ENCODE measurements at places on chromosomes 6 and 20.

GRCh38 chr6:50381099-50381415 is 331.3 kb upstream of the DEFB112 start:
- DNase-seq: no peak

GRCh38 chr20:62820208-62820961 is 3.5 kb downstream of the COL9A3 start:
- no peak for DNase-seq

DNA sequence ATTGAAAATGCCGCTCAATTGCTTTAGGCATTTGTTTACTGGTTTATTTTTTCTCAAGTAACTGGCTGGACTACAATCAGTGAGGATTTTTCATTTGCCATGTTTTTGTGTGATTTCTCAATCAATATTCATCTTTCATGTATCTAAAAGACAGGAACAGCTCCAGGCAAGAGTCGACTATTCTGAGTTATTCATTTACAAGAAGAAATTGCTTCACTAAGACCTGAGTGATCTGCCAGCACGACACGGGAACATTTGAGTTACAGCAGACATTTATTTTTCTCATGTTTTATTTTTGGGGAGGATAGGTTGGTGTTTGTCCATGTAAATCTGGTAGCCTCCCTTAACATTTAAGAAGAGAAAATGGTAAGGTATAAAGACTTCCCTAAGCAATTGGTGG is 124.1 kb downstream of the CBLN4 start:
- no peak for DNase-seq

DNA sequence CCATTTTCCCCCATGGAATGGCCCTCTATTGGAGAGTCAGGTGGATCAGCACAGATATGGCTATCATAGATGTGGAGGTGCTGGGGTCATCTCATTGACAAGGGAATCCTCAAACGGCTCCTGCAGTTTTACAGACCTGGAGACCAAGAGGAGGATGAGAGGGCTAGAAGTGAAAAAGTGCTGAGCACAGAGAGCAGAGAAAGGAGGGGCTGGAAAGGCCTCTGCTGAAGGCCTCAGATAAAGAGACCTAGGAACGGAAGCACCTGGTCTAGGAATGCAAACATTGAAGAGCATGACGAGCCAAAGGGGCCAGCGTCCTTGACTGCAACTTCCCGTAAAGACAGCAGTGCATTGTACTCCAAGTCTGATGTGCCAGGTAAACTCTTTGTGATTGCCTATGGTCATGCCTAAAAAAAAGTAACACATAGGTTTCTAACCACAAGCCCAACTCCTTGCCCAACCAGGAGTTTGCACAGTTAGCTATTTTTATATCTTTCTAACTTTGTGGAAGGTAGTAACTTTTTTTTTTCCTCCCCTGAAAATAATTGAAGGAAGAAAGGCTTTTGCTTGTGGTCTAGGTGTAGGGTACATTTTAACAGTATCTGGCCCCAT is 15.2 kb downstream of the RSPH4A start:
- DNase-seq: no peak

GRCh38 chr6:107977283-107977682 is 19.3 kb upstream of the SEC63 start:
- DNase-seq: no peak

DNA sequence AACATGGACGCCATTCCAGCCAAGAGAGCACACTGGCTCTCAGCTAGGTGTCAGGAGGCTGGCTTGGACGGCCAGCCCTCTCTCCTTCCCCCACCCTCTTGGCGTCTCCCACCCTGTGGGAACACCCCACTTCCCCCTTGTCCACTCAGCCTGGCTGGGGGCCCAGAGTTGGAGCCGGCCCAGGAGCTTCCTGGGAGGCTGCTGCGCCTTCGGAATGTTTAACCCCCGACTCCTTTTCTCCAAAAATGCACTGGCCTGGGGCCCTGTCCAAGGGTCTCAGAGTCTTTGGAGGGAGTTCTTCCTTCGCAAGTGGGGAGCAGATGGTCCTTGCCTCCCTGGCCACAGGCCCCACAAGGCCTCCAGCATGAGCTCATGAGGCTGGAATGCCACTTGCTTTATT is 4.1 kb downstream of the ADAM33 start:
- no peak for DNase-seq

GRCh38 chr20:364905-365794 is 15.4 kb upstream of the TRIB3 start:
- DNase-seq: no peak
